Esophagus squamous epithelium (tissue), 5 donors: ENCODE measurements at places on chromosomes 5 and 9.

GRCh38 chr5:1409381-1410110, 35.7 kb downstream of the SLC6A3 start:
- no peak for DNase-seq

DNA sequence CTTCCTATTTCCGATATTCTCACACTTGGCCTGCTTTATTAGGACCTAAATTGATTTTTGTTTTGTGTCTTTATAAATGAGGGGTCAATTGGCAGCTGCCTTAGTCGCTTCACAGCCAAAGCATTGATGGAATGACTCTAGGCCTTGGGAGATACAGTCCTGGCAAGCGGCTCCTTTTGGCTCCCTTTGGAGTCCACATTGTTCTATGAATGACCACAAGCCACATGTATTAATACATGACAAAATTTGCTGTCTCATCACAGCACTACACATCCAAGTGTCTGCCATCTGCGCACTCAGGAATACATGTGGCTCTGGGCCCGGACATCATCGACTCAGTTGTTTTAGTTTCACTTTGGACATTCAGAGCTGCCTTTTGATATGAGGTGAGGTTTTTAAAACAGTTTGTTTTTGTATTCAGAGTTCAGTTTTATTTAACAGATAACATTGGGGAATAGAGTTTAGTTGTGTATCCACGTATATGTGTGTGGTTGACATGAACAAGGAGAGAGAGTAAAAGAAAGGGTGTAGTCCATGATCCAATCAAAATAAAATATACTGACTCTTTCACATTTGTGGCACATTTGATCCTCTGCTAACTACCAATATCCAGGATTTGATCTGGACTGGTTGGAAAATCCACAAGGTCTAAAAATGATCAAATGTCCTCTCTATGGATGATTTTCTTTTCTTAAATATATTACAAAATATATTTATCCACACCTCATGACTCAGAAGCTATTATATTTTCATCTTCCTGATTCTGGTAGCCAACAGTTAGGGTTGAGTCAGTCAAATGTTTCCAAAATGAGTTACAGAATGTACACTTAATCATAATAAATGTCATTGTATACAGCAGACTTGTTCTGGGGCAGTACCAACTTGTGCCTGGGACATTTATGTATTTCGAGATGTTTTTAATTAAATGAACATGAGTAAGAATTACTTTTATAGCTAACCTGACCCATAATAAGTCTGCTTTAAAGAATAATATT, 114.0 kb upstream of the MTAP start:
- DNase-seq = no peak

DNA sequence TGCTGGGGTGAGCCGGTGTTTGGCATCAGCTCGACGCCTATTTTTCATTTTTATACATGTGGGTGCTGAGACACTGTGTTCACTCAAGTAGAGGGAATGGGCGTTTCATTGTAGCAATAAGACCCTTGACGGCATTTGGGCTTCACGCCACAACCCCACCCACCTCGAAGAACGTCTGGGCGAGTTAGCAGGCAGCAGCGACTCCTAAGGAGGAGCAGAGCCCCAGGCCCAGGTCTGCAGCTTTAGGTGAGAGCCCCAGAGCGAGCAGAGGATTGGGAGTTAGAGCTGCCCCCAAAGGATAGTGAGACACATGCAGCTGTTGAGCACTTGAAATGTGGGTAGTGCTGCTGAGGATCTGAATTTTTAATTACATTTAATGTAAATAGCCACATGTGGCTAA, 1.6 kb upstream of the ZFP62 start:
- DNase-seq = no peak

DNA sequence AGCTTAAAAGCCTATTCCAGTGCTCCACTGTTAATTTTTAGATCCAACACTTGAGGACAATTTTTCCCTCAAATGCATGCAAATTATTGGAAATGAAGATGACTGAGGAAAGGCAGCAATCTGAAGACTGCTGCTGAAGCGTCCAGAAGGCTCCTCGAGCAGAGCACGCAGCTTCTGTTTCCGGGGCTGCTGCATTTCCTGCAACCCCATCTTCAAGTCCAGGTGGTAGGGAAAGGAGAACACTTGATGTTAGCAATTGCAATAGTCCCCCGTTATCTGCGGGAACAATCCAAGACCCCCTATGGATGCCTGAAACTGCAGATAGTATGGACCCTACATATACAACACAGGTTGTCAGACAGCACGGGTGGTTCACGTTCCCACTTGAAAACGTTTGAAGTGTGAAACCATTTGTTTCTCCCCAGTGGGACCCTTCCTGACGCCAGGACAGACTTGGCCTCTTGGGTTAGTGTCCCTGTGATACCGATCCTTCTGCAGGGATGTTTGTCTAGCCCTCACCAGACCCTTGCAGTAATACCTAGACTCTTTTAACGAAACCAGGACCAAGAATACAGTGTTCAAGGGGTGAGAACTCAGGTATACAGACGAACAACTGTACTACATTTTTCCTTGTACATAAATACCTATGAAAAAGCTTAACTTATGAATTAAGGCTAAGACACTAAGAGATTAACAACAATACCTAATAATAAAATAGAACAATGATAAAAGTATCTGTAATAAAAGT, 152.3 kb downstream of the HSD17B3 start:
- no peak for DNase-seq

- no peak for DNase-seq
Measured at GRCh38 chr5:40559306-40559705, 120.4 kb upstream of the PTGER4 start.

GRCh38 chr5:87327998-87328397, 60.3 kb downstream of the RASA1 start:
- no peak for DNase-seq

GRCh38 chr5:69415584-69415958, 655 bp downstream of the MARVELD2 start:
- no peak for DNase-seq

GRCh38 chr9:129775448-129775798, 22.6 kb upstream of the PTGES start:
- DNase-seq = no peak

GRCh38 chr5:59275510-59276324, 617.8 kb downstream of the PDE4D start:
- DNase-seq = no peak

- DNase-seq = no peak
Measured at GRCh38 chr9:1513105-1513504, 462.9 kb downstream of the DMRT2 start.

- no peak for DNase-seq
Measured at GRCh38 chr5:117013280-117013877, 438.8 kb upstream of the SEMA6A start.

GRCh38 chr5:154324033-154324432, 121.8 kb upstream of the SAP30L start:
- DNase-seq = no peak

- no peak for DNase-seq
Measured at GRCh38 chr9:20197976-20198685, 409.3 kb upstream of the SLC24A2 start.

GRCh38 chr9:135335691-135336181, 143.8 kb upstream of the PPP1R26 start:
- no peak for DNase-seq

- no peak for DNase-seq
Measured at GRCh38 chr9:36924071-36924470, 110.0 kb downstream of the PAX5 start.

DNA sequence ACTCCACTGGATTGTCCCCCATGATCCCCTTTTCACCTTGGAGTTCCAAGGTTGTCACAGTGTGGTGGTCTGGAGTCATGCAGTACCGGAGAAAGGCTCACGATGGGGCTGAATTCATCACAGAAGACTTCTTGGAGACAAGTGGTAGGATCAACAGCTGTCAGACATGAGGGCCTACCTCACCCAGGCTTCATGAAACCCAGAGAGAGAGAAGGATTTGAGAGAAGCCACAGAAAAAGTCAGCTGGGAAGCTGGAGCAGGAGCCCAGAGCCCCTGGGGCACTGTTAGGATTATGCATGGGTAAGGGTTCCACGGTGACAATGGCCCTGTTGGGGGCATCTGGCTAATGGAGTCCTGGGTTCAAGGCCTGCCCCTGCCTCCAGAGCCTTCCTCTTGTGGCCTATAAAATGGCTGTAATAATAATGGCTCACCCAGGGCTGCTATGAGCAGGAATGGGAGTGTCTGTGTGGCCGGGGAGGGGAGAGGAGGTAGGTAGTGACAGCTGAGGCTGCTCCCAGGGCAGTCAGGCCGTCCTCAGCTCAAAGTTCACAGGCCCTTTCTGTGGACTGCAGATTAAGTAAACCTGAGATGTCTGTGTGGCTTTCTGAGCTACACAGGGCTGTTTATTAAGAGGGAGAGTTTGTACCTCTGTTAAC, 910 bp downstream of the TRIM14 start:
- DNase-seq = no peak

DNA sequence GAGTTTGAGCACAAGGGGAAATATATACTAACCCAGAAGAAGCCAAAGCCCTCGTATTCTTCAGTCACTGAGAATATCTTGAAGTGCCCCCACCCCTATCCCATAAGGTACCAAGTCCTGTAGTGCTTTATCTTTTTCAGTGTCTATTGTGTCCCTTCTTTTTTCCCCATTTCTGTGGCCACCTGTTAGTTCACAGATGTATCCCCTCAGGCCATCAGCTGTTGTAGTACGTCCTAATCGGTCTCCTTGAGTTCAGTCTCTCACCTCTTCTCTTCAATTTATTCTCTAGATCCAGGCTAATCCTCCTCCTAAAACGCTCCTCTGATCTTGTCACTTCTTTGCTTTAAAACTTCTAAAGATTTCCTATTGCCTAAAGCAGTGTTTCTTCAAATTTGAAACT, 10.4 kb downstream of the RGS7BP start:
- DNase-seq = no peak

- DNase-seq = no peak
Measured at GRCh38 chr5:82183828-82184227, 94.3 kb downstream of the RPS23 start.

DNA sequence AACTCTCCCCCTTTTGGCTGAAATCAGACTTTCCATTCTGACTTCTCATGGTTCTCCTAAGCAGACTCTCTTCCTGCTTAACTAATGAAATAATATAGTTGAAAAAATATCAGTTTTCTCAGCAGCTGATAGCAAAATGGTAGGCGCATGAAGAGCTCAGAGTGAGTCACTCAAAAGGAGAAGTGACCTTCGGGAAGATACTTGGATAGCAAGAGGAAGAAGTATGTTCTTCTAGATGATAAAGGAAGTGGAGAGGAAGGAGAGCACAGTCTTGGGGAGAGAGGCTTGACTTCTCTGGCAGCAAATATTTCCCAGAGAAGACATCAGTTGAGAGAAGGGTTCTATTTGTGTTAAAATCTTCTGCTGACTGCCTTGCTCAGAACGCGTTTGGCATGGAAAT, 101.5 kb downstream of the TAF11L14 start:
- DNase-seq = no peak

DNA sequence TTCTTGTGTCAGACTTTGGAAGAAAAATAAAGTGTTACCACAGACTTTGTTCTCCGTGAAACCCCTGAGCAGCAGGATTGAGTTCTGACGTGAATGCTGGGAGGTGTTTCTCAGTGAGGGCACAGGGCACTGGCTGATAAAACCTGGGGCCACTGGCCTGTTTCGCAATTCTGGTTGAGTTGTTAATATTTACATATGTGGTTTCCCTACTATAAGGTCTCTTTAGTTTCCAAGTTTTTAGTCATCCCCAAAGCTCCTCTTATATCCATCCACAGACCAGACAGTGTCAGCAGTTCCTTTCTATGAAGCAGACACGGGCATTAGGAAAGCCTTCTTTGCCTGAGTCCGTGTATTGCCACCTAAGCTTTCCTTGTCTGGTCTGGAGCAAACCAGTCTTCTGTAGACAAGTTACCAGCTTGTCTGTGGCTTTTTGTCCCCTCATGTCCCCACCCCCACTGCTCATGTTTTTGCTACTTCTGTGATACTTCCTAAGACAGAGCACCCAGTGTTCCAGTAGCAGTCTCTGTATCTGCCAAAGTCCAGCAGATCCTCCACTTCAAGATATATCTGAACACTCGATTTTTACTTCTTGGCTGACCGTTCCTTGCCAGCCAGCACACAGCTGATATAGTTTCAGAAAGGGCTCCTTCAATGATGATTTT, 42.0 kb downstream of the ACO1 start:
- no peak for DNase-seq

GRCh38 chr5:172280929-172281328, 2.6 kb downstream of the UBTD2 start:
- no peak for DNase-seq

DNA sequence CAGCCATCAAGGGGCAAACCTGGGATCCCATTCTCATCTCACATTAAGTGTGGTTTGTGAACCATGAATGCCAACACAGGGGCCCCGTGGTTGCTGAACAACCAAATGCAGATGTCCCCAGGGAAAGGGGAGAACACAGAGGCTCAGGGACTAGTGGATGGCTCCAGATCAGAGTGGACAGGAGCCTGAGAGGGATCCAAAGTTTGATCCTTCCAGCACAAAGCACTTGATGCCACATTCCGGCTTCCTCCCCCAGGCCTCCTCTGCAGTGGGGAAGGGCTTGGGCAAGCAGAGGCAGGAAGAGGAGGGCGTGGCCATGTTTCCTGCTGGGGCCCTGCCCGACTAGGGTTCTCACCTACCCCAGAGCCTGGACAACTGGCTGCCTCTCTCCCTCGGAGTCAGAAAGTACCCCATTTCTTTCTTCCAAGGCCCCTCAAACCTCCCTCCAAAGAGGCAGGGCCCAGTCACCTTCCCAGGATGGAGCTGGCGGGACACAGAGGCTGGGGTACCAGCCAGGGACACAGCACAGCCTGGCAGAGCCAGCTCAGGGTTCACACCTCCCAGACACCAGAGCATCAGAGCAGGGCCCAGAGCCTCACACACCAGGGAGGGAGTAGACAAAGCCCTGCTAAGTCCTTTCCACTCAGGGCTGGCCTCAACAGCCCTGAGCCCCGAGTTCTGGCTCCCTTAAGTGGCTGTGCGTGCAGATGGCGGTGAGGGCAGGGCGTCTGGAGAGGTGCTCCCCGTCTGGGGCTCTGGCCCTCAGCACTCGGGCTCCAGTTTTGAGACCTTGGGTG, 4.3 kb upstream of the RNF44 start:
- DNase-seq = no peak

DNA sequence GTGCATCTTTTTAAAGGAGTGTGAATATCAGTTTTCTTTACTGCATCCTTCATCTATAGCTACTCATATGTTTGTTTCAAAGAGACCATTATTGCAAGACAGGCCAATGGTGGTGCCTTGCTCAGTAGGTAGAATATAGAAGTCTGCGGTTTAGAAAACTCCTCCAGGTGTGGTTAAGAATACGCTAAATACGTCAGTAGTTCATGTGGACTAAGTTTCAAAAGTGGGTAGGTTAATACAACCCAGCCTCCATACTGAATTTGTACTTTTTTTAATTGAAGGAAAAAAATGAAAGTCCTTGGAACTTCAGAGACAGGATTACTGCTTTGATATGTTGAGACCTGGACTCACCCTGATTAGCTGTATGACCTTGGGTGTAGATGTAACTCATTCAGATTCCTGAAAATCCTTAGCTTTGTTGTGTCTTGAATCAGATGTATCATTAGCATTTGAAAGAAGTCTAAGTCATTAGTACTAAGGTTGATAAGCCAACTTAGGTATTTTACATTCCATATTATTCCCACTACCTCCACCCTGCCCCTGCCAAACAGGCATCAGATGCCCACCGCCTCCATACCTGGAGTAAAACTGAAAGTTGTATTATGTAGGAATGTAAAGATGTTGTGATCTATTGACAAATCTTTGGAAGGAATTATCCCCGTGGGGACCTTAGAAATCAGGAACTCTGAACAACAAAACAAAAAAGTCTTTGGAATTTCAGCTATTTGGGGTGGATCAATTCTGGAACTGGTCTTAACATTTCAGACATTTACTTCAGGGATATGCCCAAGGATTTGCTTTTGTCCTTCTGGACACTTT, 6.1 kb downstream of the BASP1 start:
- no peak for DNase-seq

- DNase-seq = no peak
Measured at GRCh38 chr5:33470544-33470943, 29.8 kb downstream of the TARS1 start.

GRCh38 chr5:177329883-177330282, 18.2 kb upstream of the MXD3 start:
- no peak for DNase-seq
